Stimulated activated CD4-positive, alpha-beta T cell treated with anti-CD3 and anti-CD28 coated beads, Interleukin-12 subunit alpha, Interleukin-12 subunit beta, amount 100 ng/mL, for 24 hours (primary cell): ENCODE measurements at places on chromosomes 2 and 18.
A peak's percentile ranks its signal among the peaks of the same experiment; 100 is the strongest.

DNA sequence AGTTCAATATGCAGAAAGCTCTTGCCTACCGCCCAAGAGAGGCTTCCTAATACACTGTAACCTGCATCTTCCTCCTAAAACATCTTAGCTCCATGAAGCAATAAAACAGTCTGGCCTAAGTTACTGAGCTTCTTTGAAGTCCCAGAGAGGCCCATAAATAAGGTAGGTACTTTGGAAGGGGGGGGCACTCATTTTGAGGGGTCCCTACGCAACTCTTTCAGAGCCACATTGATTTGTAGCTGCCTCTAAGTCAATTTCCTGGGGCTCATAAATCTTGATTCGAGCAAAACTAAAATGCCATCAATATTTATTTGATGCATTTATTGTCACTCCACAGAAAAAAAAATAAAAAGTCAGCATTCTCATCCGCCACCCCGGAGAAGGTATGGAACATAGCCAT, 60.4 kb upstream of the SIX2 start:
- no peak for DNase-seq

GRCh38 chr2:230877759-230878598, 13.2 kb downstream of the ITM2C start:
- DNase-seq = no peak

GRCh38 chr18:63878343-63878742, 9.2 kb upstream of the SERPINB2 start:
- no peak for DNase-seq

- no peak for DNase-seq
Observed at GRCh38 chr18:79789901-79790890, 7.5 kb upstream of the KCNG2 start.

GRCh38 chr2:226909126-226909525, 73.3 kb downstream of the RHBDD1 start:
- DNase-seq = no peak

DNA sequence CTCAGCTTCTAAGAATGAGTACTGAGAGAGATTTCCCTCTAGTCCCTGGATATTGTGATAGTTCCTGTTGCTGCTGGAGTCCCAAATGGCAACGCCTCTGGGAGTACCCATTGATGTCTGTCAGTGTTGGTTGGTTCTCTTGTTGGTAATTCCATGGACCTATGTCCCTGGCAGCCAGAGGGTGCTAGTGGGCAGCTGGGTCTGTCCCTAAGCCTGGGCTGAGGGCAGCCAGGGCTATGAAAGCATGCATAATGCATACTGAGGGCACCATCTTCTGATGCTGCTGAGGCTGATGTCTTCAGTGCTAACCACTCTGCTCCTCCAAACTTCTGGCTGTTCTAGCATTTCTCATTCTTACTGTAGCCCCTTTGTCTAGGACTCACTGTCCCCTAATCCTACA, 35.9 kb downstream of the NABP1 start:
- no peak for DNase-seq

GRCh38 chr2:21244161-21244560, 120.4 kb downstream of the TDRD15 start:
- no peak for DNase-seq

DNA sequence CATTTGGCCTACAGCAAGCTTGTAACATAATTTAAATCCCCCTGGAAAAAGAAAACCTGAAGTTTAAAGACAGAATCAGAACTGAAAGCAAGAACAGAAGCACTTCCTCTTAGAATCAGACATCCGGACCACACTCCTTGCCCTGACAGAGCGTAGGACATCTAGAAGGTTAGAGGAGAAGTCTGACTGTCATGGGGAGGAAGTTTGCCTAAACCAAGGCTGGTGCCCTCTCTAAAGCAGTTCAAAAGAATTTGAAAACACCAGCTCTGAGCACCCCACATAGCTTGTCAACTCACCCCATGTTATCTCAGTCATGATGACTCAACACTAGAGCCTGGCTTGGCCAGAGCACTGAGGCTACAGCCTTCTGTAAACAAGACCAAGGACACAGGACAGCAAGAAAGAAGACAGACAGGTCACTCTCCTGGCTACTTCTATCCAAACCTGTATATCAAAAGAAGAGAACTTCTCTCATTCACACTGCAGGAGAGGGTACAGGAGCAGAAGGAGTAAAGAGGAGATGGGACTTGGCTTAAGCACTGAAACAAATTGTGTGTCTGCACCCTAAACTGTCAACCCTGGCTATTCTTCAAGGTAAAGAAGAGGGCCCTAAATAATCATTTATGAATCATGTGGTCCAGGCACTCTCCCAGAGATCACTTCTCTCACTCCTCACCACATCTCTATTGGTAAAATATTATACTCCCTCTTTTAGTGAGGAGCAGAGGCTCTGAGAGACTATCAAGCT, 198.6 kb downstream of the MEMO1 start:
- peak; percentile 1 for DNase-seq

DNA sequence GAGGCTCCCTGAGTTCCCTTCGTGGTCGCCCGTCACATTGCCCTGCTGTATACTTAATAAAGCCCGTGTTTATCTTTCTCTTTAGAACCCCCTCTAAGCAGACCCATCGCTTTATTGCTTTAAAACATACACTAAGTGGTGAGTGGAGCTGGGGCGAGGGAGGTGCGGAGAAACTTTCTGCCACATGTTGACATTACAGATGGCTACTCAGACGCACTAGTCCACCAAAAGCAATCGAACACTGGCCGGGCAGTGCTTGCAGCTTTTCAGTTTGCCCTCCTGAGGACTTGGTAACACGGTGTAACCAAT, 859 bp upstream of the COLEC12 start:
- no peak for DNase-seq

- DNase-seq = no peak
Observed at GRCh38 chr2:160920791-160921303, 239.4 kb upstream of the TANK start.

DNA sequence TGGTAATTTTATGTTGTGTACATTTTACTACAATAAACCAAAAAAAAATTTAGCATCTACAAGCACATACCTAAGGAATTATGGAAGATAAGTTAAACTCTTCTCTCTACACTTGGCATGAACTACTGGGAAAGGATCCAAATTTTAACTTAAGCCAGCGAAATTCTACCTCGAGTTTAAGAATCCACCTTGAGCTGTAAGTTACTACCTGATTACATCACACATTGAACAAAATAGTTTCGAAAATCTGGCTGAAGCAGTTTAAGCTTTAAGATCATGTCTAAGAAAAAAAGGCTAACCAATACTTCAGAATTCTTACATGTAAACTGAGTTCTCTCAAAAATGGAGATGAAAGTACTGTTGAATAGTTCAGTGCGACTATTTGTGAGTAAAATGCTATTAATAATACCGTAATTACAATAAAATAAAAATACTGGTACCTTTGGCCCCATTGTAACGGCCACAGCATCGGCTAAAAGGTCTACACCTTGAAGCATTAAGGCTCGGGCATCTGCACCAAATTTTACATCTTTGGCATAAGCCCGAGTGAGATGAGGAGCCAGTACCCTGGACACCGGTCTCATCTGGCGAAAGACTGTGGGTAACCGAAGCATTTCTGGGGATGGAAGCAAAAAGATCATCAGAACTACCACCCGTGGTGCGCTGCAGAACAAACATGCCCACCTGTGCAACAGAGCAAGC, 1.3 kb downstream of the HSPD1 start:
- no peak for DNase-seq

DNA sequence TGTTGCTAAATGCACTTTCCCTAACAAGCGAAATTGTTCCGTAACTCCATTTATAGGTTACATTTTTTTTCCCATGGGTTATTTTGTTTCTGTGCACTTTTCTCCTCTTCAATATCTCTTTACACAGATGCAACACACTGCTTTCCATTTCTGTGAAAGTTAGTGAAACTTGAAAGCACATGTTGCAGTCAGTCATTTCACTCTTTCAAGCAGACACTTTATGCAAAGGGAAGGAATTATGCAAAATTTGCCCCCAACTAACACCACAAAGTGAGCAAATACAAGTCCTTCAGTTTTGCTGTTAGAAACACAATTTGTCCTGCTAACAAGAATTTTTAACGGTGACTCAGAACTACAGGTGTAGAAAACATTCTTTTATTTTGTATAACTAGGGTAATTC, 124.8 kb downstream of the PTH2R start:
- no peak for DNase-seq

GRCh38 chr2:162254236-162254871, 11.1 kb upstream of the FAP start:
- no peak for DNase-seq

- no peak for DNase-seq
Observed at GRCh38 chr2:133169274-133169912, 398.9 kb downstream of the NCKAP5 start.

DNA sequence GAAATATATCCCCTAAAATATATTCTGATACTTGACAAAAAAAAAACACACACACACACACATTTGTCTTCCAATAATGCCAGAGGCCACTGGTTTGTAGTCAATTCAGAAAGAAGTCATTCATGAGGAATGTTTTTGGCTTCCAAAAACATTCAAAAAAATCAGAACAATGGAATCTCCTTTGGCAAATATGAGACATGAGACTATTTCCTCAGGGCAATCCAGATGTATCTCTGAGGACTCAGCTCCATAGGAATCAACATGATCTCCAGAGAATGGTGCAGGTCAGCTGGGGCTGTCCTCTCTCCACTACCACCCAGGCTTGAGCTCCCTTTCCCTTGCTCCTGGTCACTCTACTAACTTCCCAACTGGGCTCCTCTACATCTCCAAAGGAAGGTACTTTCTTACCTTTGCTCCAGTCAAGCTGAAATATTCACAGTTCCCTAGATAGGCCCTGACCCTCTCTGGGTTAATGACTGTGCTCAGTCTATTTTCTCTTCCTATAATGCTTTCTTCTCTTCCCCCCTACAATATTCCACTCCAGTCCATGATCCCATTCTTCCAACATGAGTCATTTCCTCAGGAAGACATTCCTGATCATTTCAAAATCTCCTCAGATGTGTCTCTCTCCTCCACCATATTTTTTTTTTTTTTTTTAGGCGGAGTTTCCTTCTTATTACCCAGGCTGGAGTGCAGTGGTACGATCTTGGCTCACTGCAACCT, 145.3 kb downstream of the C1D start:
- no peak for DNase-seq

DNA sequence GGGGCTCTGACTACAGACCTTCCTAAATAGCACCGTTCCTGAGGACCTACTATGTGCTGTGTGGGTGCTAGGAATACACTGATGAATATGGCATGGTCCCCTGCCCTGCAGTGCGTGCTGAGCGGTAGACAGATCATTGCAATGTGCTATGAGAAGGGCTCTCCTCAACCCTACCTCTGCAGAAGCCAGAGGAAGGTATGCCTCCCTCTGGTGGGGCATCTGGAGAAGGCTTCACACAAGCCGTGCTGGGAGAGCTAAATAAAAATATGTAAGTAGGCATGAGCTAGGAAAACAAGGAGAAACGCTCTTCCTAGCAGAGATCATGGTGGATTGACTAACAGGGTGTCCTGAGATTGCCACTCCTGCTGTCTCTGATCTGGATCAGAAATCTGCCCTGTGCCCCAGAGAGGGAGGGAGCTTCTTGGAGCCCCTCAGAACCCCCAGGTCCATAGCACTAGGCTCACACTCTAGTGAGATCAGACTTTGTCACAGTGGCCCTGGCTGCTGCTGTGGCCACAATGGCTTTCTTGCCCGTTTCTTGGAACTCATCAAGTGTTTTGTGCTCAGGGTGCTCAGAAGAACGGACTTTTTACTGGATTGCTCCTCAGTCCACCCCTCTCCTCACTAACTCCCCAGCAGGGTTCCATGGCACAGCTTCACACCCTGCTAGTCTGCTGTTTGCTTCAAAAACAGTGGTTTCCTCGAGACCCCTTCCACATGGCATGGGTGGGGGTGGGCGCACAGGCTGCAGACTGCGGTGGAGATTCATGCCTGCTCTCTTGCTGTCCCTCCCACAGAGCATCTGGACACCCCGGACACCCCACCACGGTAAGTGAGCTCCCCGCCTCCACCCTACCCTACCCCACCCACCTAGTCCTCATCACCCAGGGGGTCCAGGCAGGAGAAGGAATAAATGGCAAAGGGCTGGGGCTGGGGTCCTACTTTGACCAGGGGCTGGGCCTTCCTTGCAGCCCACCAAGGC, 14.2 kb downstream of the SIGLEC15 start:
- DNase-seq = no peak

GRCh38 chr2:15652801-15653200, 61.1 kb downstream of the DDX1 start:
- DNase-seq = no peak

GRCh38 chr2:8680822-8681760, 765 bp upstream of the ID2 start:
- peak; percentile 79 for DNase-seq

GRCh38 chr2:239238381-239238780, 162.4 kb downstream of the HDAC4 start:
- no peak for DNase-seq

GRCh38 chr2:27959496-27959895, 69.0 kb downstream of the BABAM2 start:
- DNase-seq = no peak
